ENCODE measurements at places on chromosomes 12 and 14. TPM values are rescaled to one million over a fixed set of nuclear protein-coding genes. Genes with fewer than 3 reads are reported as not detected.

SERPINA12 gene
- not detected for total RNA-seq

EMP1 gene
- total RNA-seq = 176 TPM

GALNT16 gene
- total RNA-seq = 42.5 TPM

KCNA5 gene
- 1.5 TPM for total RNA-seq

PHETA1 gene
- total RNA-seq = 48.7 TPM

PA2G4 gene
- total RNA-seq = 72.4 TPM

AMHR2 gene
- not detected for total RNA-seq

SUOX gene
- total RNA-seq = 25.0 TPM

KLRK1 gene
- total RNA-seq = 0.45 TPM

TAS2R50 gene
- total RNA-seq = 0.93 TPM

ZFHX2 gene
- total RNA-seq = 0.52 TPM

AP4S1 gene
- 6.4 TPM for total RNA-seq

RTRAF gene
- total RNA-seq = 72.9 TPM

TNFRSF1A gene
- 109 TPM for total RNA-seq

P2RX2 gene
- not detected for total RNA-seq

ASB2 gene
- total RNA-seq = 157 TPM
